Nephron progenitor cell (in vitro differentiated cells): ENCODE measurements at places on chromosomes 12 and 14.

DNA sequence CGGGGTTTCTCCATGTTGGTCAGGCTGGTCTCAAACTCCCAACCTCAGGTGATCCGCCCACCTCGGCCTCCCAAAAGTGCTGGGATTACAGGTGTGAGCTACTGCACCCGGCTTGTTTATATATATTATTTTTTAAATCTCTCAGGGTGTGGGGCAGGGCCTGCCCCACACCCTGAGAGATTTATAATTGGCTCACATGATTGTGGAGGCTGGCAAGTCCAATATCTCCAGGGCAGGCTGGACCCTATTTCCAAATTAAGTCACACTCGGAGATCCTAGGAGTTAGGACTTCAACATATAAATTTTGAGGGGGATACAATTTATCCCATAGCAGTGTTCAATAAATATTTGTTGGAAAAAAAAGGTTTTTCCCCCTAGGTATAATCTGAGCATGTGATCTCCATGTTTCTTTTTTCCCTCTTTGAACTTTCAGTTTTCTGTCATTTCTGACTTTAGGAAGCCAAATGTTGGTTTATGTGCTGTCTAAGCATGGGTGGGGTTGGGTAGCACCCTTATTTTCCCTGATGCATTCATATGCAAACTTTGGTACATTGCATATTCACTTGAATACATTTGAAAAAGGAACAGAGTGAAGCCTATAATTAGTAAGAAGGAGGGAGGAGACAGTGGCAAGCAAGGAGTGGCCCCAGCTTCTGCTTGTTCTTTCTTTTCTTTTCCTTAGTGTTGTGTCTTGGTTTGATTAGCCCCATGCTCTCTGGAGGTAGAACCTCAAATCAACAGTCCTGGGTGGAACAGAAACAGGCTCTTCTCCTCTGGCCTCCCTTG is 8.7 kb upstream of the A2ML1 start:
- DNase-seq = no peak

DNA sequence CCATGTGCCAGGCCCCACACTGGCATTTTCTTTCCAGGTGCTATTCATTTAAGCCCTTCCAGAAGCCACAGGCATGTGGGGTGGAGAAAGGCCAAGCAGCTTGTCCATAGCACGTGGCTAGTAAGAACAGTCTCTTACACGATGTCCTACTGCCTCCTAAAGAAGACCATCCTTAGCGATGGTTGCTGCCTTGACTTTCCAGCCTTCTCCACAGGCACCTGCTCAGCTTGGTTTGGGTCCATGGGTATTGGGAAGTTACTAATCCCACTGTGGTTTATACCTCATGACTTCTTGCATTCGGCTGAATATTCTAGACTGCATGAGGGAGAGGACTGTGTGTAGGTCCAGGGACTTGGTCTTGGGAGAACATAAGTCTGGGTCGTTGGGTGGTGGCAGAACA is 49.2 kb downstream of the NINJ2 start:
- no peak for DNase-seq

DNA sequence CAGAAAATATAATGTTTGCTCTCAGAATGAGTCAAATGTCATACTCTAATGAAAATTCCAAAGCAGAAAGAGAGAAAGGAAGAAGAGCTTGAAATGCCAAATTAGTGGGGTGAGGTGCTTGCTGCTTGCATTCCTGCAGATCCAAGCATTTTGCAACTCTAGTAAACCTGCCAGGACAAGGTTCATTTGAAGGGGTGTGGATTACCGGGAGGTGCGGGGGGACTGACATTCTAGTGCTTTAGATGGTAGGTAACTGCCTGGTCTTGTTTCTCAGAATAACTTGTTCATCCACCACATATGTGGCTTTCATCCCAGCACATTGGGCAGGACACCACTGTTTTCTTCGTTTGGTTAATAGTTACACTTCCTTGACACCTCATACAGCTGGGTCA is 144.4 kb downstream of the AKAP6 start:
- no peak for DNase-seq

DNA sequence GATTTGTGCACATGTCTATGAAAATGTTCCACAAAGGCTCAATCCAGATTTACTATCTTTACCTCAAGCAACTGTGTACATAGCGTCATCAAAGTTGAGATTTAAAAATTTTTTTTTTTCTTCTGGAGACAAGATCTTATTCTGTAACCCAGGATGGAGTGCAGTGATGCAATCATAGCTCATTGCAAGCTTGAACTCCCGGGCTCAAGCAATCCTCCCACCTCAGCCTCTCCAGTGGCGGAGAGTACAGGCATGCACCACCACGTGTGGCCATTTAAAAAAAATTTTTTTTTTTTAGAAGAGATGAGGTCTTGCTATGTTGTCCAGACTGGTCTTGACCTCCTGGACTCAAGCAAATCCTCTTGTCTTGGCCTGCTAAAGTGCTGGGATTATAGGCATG is 2.3 kb downstream of the COCH start:
- no peak for DNase-seq

- peak; percentile 86 for DNase-seq
These were observed 21.0 kb downstream of the SLC25A29 start for GRCh38 chr14:100285021-100285912.

- DNase-seq = no peak
These were observed 5.8 kb downstream of the IGF1 start for GRCh38 chr12:102474438-102475064.

DNA sequence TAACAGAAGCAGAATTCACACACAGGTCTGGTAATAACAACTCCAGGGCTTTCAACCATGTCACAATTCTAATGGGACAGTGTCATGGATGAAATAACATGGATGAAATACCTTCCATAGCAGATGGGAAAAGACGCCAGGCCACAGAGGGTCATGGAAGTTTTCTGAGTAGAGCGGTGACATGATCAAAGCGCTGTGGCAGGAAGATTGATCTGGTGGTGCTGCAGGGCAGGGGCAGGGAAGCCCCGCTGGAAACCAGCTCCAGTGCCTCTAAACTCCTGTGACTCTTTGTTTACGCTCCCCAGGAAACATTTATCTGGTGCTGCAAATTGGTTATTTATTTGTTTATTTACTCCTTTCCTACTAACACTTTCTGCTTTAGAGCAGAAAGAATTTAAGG is 108.3 kb upstream of the HMGA2 start:
- peak; percentile 64 for DNase-seq

DNA sequence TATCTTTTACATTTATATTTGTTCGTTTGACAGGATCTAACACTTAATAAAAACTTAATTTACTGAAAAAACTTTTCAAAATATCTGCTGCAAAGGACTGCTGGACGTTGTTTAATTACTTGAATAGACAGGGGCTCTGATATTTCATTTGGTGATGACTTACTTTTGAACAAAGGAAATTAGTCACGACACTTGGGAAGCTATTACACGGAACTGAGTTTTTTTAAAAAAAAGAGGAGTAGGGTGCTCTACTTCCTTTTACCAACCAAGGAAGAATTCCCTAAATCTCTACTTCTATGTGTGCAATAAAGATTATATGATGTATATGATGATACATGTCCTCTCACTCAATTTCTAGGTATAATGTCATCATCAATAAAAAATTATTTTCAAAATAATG is 4.7 kb downstream of the FGD6 start:
- no peak for DNase-seq

DNA sequence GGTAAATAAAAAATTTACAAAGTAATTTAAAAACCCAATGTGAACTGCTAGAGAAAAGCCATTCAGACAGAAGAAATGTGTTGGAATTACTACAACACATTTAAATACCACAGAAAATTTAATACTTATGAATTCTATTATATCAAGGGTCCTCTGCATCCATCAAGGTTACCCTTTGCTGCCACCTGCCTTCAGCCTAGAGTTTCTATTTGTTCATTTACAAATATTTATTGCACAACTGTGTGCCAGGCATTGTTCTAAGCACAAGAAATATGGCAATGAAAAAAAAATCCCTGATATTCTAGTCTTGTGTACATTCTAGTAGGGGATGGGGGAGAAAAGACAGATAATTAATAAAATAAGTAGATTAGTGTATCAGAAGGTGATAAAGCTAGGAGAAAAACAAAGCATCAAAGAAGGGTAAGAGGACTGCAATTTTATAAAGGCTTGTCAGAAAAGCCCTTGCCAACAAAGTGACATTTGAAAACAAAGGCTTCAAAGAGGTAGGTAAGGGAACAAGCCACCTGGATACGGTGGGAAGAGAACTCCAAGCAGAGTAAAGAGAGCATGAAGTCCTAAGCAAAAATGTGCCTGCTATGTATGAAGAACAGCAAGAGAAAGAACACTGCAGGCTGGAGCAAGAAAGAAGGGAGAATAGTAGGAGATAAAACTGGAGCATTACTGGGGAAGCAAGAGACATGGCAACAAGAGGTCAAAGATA is 59.1 kb upstream of the SLC6A13 start:
- DNase-seq = no peak

DNA sequence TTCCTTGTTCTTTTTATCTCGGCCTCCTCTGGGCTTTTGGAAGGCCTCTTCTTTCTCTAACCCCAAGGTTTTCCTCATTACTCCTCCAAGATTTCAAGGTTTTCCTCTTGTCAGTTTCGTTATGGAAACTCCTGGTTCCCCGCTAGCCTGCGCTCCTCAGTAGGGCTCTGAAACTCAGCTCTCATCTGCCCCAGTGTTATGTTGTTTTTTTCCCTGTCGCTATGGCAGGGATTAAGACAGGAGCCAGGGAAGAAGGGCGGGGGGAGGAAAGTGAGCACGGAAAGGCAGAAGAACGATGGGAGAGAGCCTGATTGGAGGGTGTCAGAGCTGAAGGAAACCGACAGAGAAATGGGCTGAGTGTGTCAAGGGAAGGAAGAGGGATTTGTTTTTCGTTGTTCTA is 26.5 kb upstream of the JDP2 start:
- no peak for DNase-seq

- DNase-seq = no peak
These were observed 68.9 kb upstream of the NCOR2 start for GRCh38 chr12:124636138-124636978.

DNA sequence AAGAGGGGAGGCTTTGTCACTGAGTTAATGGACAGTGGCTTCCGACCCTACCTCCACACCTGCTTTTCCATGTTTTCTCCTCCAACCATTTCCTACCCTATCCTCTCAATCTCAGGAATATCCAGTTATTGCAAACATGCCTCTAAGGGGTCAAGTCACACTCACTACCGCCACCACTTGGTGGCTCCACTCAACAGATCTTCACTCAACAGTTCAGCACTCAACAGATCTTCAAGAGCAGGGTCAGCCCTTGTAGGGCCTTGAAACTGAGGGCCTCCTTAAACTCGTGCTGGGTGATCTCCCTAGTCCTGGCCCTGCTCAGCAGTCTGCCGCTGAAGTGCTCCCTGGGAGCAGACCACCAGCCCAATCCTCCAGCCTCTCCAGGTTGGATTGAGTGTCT is 14.2 kb downstream of the ZNF641 start:
- DNase-seq = no peak

- no peak for DNase-seq
These were observed 180.2 kb downstream of the CRADD start for GRCh38 chr12:93857279-93857938.

DNA sequence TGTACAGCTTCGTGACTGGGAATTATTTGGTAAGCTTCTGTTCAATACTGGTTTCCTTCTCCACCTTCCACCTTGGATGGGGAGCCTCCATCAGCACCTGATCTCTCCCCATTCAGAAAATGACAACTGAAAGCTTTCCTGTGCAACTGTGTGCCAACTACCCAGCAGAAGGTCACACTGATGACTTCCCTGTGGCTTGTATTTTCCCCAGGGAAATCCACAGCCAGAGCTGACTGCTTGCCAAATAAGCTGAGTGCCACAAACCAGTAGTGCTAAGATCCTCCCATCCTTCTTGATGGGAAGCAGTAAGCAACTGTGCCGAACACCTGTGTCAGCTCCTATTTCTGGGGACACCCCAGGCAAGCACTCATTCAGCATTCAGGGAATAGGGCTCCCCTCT is 257.2 kb upstream of the SOX5 start:
- DNase-seq = no peak

- no peak for DNase-seq
These were observed 498.4 kb downstream of the PCNX1 start for GRCh38 chr14:71405676-71406075.

- no peak for DNase-seq
These were observed 36.9 kb downstream of the MEG3 start for GRCh38 chr14:100862793-100863192.

- DNase-seq = no peak
These were observed 18.4 kb upstream of the SAMD4A start for GRCh38 chr14:54548491-54548890.

GRCh38 chr14:52303236-52303635 is 10.9 kb upstream of the PTGER2 start:
- DNase-seq = no peak

DNA sequence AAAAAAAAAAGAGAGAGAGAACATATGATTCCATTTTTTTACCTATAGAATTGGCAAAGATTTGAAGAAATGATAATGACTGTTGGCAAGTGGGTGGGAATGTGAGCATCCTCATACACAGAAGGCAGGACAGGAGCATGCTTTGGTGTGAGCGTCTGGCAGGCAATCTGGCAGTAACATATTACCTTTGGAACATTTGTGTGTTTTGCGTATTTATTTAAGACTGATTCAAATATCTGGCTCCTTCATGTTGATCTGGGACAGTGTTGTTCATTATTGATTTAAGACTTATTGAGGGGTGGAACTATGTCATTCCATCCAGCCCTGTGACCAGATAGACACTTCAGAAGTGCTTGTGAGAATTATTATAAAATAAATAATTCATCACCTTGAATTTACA is 53.1 kb downstream of the PPP1R36 start:
- no peak for DNase-seq
